ENCODE measurements at places on chromosomes 5 and 9. TPM values are rescaled to one million over a fixed set of nuclear protein-coding genes. Genes with fewer than 3 reads are reported as not detected.

Gene ZNF618
- total RNA-seq, result 23.7 TPM

DNA sequence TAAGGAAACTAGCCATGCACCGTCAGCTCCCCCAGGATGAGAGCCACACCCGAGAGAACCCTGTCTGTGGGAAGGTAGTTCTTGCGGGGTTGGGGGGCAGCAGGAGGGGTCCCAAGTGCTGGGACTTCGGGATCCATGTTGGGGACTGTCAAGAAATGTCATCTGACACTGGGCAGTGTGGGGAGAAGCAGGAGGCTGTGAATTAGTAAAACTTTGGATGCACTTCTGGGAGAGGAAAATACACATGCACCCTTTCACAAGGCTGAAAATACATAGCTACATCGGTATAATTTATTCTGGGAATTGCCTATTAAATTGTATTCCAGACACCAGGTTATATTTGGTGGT is 109.6 kb upstream of the RPS23 start:
- H3K27ac ChIP-seq, result no peak overlapping the region
- H3K4me3 ChIP-seq, result peak overlapping the region; percentile 9
- H3K4me1 ChIP-seq, result peaks cover 40% of the 10 kb centered on the region
- DNase-seq, result no peak
- no peaks in the 10 kb centered on the region for H3K36me3 ChIP-seq

DNA sequence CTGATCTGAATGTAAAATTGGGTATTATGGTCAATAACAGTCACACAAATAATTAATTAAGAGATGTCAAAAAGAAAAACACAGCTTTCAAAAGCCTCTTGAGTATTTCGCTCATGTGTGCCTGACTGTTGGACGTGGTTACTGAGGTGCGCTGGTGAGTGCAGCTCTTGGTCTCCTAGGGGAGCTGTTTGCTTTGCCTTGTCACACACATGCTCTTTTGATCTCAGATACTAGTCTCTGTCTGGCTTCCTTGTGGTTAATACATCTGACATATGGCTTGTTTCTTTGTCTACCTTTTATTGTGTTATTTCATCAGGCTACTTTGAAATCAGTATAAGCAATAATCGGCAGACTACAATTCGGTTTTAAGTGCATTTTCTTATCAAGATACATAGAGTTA is 51.5 kb downstream of the PCSK1 start:
- no peak for DNase-seq
- no peaks in the 10 kb centered on the region for H3K36me3 ChIP-seq
- H3K27me3 ChIP-seq, result peaks cover 6% of the 10 kb centered on the region
- H3K4me3 ChIP-seq, result no peak overlapping the region

DNA sequence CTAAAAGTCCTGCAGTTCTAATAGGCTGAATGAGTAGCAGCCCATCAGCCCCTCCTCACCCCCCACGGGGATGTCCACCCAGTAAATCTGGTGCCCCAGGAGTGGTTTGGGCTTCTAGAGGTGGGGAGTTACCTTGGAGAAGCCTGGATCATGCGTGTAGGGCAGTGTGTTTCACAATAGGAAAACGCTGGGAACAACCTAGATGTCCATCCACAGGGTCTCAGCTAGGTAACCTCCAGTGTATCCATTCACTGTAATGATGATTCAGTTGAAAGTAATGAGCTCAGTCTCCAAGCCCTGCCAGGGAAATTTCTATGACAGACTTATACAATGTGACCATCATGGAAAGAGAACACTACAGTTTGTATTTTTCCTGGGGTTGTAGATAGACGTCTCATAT is 51.8 kb downstream of the NDST1 start:
- DNase-seq, result no peak
- peaks cover 5% of the 10 kb centered on the region for H3K36me3 ChIP-seq
- H3K4me1 ChIP-seq, result peaks cover 14% of the 10 kb centered on the region
- H3K27me3 ChIP-seq, result no peaks in the 10 kb centered on the region

- no peaks in the 10 kb centered on the region for H3K4me1 ChIP-seq
- H3K27me3 ChIP-seq, result peaks cover 14% of the 10 kb centered on the region
- H3K27ac ChIP-seq, result no peak overlapping the region
- H3K4me3 ChIP-seq, result no peak overlapping the region
- DNase-seq, result no peak
These were observed 339.6 kb downstream of the TRIM36 start for GRCh38 chr5:114830114-114830513.

DNA sequence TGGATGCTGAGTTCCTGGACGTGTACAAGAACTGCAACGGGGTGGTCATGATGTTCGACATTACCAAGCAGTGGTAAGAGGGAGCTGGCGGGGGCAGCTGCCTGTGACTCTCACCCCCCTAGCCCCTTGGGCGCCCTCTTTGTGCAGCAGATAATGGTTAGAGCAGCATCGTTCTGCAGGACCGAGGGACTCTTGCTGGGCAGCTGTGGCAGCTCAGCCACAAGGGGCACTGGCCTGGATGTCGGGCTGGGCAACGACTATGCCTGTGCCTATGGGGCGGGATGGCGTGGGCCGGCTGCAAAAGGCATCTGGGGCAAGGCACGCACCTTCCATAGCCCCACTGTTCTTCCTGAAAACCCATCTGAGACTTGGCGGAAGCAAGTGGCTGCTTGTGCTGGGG is 12.9 kb upstream of the AJM1 start:
- no peak overlapping the region for H3K27ac ChIP-seq
- no peak overlapping the region for H3K4me3 ChIP-seq
- H3K27me3 ChIP-seq, result no peaks in the 10 kb centered on the region
- no peaks in the 10 kb centered on the region for H3K4me1 ChIP-seq
- DNase-seq, result no peak

Data from type B pancreatic cell (in vitro differentiated cells).